ENCODE measurements at places on chromosomes 6 and 20. TPM values are rescaled to one million over a fixed set of nuclear protein-coding genes. Genes with fewer than 3 reads are reported as not detected.

CENPW gene
- total RNA-seq = 54.3 TPM

BHLHE23 gene
- not detected for total RNA-seq

NOX3 gene
- total RNA-seq = not detected

- peaks cover 15% of the 10 kb centered on the region for H3K36me3 ChIP-seq
- H3K27ac ChIP-seq = no peak overlapping the region
- H3K4me1 ChIP-seq = peaks cover 28% of the 10 kb centered on the region
- no peak for DNase-seq
These were observed 2.3 kb upstream of the DSN1 start for GRCh38 chr20:36775826-36776225.

GRCh38 chr6:10991115-10991514 lies 53.0 kb downstream of the ELOVL2 start:
- no peak for DNase-seq
- no peak overlapping the region for H3K27ac ChIP-seq
- no peaks in the 10 kb centered on the region for H3K4me1 ChIP-seq
- no peak overlapping the region for H3K4me3 ChIP-seq
- no peaks in the 10 kb centered on the region for H3K36me3 ChIP-seq

GRCh38 chr6:15444881-15445280 lies 199.0 kb downstream of the JARID2 start:
- no peak overlapping the region for H3K4me3 ChIP-seq
- no peaks in the 10 kb centered on the region for H3K27me3 ChIP-seq
- H3K27ac ChIP-seq = no peak overlapping the region
- DNase-seq = no peak

DNA sequence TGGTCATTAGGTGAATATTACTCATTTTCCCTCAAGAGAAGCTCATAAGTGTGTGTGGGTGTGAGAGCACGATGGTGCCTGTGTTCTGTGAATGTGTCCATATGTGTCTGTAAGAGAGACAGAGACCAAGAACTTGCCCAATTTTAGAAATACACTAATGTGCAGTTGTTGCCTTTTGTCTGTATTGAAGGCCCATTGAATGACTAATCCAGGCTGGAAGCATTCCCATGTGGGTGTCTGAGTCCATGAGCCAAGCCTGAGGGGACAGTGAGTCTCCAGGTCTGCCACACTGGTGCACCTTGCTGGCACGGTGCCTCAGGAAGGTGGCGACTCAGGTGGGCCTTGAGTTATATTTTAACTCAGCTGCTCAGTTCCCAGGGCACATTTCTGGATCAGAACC lies 25.5 kb upstream of the ASXL1 start:
- H3K27me3 ChIP-seq = no peaks in the 10 kb centered on the region
- H3K4me3 ChIP-seq = no peak overlapping the region
- H3K27ac ChIP-seq = peak overlapping the region; percentile 97
- DNase-seq = no peak

DNA sequence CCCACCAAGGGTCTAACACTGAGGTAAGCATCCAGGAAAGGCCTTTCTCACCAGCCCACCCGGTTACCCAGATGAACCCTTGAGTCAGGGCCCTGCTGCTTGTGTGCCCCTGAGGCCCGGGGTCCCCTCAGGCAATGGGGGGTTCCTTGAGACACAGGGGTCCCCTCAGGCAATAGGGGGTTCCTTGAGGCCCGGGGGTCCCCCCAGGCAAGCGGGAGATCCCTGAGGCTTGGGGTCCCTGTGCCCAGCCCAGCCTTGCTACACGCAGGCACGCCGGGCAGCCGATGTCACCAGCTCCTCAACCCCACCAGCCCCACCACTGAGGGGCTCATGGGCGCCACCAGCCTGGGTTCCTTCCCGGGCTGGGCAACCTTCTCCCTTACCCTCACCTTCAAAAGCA lies 247.2 kb downstream of the TTLL2 start:
- DNase-seq = peak; percentile 9
- no peak overlapping the region for H3K27ac ChIP-seq
- no peak overlapping the region for H3K4me3 ChIP-seq
- H3K36me3 ChIP-seq = no peaks in the 10 kb centered on the region
- no peaks in the 10 kb centered on the region for H3K27me3 ChIP-seq
